ENCODE measurements at places on chromosomes 5 and 9.
A peak's percentile ranks its signal among the peaks of the same experiment; 100 is the strongest.

- no peak for DNase-seq
These were observed 35.1 kb downstream of the DENND1A start for GRCh38 chr9:123894822-123895221.

DNA sequence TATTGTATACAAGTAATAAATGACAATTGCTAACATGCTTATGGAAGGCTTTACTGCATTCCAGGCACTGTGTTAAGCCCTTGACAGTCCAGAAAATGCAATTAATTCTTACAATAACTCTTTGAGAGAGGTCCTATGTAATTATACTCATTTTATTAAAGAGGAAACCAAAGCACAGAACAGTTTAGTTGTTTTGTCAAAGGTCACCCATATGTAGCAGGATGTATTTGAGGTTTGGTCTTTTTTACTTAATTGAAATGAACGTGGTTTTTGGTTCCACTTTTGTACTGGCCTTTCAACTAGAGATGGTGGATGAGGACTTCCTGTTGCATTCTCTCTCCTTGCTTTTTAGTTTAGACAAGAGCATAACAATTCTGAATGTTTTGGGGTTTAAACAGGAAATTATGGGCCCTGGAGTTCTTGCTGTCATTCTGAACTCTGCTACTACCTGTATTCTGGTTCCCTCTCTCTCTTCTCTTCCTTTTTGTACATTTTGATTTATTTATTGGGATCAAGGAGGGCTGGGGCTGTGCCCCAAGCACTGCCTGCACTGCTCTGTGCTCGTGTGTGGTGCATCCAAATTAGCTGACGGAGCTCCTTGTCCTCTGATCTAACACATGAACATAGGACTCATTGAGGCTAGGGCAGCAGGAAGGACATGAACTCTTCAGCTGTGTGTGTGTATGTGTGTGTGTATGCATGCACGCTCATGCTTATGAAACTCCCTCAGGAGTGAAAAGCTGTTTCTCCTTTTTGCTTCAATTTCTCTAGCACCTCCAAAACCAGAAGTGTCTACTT lies 47.4 kb downstream of the SLC28A3 start:
- DNase-seq: no peak

- DNase-seq: no peak
These were observed 40.7 kb downstream of the VCAN start for GRCh38 chr5:83512061-83512745.

DNA sequence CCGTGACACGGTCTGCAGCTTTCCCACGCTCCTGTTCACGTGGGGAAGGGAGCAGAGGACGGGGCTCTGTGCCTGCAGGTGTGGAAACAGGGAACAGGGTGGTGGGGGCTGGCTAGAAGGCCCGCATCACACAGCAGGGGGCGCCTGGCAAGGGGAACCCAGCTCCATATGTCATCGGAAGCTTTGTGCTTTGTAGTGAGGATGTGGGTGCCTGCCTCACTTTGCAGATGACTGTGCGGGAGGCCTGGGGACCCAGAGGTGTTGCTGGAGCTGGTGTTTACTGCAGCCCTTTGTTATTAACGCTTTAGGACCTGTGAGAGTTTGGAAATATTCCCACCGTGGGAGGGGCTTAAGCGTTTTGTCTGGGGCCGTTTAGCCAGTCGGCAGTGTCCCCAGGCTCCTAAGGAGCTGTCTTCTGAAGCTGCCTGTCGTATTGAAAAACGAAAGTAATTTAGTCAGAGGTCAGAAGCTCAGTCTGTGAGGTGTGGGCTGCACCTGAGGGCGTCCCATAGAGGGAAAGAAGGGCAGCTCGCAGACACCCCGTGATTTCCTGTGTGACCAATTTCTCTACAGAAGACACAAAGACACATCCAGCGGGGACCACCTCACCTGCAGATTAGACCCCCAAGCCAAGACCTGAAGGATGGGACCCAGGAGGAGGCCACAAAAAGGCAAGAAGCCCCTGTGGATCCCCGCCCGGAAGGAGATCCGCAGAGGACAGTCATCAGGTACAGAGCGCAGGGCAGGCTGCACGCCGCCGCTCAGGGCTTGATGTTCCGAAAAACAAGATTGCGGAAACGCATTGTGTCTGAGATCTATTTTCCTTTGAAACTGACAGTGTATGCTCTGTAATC lies 9.1 kb downstream of the MAN1B1 start:
- DNase-seq: no peak

GRCh38 chr9:101028346-101029314 lies at the start of gene PLPPR1:
Gene PLPPR1, plus strand, starts transcription at chr9:101028727.
- peak; percentile 79 for DNase-seq

- no peak for DNase-seq
These were observed 10.3 kb upstream of the WHRN start for GRCh38 chr9:114515528-114515927.

DNA sequence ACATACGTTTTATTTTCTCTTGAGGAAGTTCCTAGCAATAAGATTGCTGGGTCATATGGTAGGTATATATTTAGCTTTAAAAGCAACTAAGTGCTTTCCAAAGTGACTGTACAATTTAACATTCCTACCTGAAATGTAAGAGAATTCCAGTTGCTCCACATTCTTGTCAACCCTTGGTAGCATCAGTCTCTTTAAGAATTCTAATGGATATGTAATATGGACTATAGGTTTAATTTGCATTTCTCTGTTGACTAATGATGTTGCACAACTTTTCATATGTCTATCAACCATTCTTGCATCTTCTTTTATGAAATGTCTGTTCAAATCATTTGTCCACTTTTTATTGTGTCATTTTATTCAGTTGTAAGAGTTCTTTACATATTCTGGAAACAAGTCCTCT lies 6.7 kb upstream of the RASEF start:
- no peak for DNase-seq

Measured in HEK293T (cell line).